ENCODE measurements at places on chromosomes 4 and X.
A peak's percentile ranks its signal among the peaks of the same experiment; 100 is the strongest.

GRCh38 chrX:129726307-129727111 lies 12.3 kb upstream of the XPNPEP2 start:
- DNase-seq, result peak; percentile 9

GRCh38 chr4:48290146-48290772 lies 20.6 kb upstream of the TEC start:
- DNase-seq, result no peak

GRCh38 chrX:129653971-129654651 lies 645 bp downstream of the APLN start:
- no peak for DNase-seq

DNA sequence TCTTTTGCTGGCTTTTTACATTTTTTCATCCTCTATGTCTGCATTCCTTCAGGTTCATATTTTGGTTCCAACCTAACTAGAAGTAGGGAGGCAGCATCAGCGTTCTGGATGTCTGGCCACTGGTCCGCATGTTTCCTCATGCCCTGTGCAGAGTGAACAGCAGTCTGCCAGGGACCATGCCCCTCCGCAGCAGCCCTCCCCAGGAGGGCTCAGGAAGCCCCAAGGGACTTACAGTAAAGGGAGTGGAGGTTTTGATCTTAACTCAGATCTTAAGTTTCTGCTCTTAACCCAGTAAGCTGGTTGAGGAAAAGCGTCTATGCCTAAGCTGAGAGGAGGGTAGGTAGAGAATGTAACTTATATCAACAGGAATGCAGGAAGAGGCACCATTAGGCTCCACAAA lies 45.0 kb upstream of the LEF1 start:
- no peak for DNase-seq

- no peak for DNase-seq
Measured at GRCh38 chr4:141890279-141890678, 253.9 kb downstream of the IL15 start.

DNA sequence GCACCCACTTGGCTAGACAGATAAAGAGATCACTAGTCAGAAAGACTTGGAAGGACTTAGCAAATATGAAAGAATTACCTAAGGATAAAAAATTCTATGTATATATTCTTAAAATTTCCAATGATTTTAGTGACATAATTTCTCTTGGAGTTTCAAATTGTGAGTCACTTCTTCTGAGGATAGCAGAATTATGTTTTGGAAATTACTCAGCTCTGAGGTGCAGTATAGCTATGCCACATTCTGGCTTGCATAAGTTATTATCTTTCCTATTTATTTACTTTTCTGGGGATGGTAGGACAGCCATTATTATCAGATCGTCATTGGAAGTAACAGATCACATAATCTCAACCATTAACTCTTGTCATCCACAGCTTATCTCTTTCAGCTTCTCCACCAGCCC lies 853.5 kb downstream of the TRIML1 start:
- no peak for DNase-seq

DNA sequence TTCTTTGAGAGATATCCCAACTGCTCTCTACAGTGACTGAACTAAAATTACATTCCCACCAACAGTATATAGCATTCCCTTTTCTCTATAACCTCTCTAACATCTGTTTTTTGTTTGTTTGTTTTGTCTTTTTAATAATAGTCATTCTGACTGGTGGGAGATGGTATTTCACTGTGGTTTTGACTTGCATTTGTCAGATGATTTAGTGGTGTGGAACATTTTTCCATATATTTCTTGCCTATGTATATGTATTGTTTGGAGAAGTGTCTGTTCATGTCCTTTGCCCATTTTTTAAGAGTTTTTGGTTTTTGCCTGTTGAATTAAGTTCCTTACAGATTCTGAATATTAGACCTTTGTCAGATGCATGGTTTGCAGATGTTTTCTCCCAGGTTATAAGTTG lies 9.0 kb downstream of the USO1 start:
- DNase-seq, result no peak

DNA sequence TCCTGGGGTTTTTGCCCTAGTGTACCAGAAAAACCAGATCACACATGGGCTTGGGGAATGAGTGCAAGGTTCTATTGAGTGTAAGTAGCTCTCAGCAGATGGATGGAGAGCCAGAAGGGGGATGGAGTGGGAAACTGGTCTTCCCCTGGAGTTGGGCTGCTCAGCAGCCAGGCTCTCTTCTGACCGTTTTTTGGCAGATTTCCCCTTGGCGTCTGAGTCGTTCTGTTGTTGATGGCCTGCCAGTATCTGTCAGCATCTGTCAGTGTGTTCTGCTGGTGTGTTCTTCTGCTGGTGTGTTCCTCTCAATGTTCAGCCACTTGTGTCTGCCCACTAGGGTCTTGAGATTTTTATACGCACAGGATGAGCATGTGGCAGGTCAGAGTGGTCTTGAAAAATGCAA lies 633.9 kb upstream of the CPEB2 start:
- no peak for DNase-seq

DNA sequence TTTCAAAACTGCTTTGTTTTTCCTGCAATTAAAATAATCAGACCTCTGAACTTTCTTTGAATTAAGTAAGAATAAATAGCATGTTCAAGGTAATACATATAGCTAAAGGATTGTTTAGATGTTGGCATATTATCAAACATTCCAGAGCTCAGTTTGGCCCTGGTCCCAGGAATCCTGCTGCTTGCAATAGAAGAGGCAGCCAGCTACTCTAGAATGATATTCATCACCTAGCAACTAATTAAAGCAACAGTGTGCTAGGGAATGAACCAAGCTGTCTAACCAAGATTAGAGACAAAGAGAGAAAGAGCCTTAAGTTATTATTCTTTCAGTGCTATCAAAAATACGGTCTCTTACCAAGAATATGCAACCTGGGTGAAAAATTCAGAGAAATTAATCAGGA lies 460.9 kb downstream of the GABRG1 start:
- no peak for DNase-seq

- no peak for DNase-seq
Measured at GRCh38 chrX:44915361-44915868, 42.4 kb downstream of the KDM6A start.

- DNase-seq, result no peak
Measured at GRCh38 chr4:173189117-173189693, 20.6 kb downstream of the GALNT7 start.

DNA sequence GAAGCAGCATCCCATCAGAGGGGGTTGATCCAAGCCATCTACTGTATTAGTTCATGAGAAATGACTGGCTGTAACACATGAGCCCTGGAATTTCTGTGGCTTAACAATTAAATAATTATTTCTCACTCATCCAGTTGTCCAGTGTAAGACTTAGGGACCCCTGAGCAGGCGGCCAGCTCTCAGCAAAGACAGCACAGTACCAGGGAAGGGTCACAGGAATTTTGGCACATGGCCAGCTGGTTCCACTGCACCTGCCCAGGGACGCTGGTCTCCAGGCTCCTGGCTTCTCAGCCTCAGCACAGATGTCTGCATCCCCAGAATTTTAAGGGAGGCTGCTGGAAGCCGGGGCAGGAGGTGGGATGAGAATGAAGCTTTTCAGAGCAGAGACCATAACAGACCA lies 93.7 kb upstream of the DHRSX start:
- no peak for DNase-seq

DNA sequence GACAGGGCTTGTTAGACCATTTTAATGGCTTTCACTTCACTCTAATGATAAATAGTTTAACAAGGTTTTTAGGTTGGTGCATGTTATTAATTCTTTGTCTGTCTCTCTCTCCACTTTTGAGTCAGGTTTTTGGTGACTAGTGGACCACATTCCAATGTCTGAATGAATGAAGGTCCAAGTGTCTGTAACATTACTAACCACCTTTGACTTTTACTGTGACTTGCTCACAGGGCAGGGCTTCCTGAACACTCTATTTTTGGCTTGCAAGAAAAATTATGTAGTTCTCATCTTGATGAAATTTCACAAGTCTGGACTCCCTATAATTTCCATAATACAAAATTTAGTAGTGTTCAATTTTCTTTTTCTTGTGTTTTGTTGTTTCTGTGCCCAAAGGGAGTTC lies 78.9 kb upstream of the BMPR1B start:
- DNase-seq, result no peak

- no peak for DNase-seq
Measured at GRCh38 chr4:102553982-102554381, 52.8 kb downstream of the NFKB1 start.

GRCh38 chr4:182478475-182478874 lies 235.3 kb downstream of the TENM3 start:
- peak; percentile 23 for DNase-seq

GRCh38 chrX:97168646-97169045 lies 284.9 kb downstream of the RPA4 start:
- DNase-seq, result no peak

- no peak for DNase-seq
Measured at GRCh38 chrX:39322496-39322895, 521.2 kb downstream of the MID1IP1 start.

GRCh38 chr4:180057891-180058671 lies 2185.1 kb upstream of the TENM3 start:
- no peak for DNase-seq

DNA sequence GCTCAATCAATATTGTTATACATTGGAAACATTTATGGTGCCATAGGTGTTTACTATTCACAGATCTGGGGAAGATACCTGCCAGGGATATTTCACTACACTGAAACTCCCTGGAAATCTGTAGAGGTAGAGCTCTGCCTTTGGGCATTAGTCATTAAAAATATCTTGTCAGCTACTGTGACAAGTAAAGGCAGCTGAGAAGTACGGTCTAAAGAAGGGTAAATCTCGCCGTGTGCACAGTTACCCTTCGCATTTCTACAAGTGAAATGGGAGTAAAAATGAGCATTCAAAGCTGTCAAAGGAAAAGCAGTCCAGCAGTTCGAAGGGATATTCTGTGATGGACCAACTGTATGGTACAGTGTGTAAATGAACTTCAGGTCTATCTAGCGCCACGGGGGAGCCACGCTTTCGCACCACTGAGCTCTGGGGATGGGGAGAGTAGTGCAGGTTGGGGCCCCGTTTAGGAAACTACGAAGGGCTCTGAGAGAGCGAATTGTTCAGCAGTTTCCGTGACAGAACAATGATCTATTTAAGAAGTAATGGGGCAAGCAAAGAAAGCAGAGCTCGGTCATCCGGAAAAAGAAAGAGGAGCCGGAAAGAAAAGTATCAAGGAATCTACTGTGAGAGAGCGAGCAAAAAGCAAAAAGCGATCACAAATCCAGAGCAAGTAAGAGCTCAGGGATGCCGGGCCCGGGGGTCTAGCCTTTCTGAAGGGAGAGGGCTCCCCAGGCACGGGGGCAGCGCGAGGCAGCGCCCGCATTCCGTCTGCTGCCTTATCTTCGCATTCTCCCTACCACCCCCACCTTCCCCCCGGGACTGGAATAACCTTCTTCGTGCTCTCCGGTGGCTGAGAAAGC lies 646 bp downstream of the TIGD4 start:
- DNase-seq, result no peak

DNA sequence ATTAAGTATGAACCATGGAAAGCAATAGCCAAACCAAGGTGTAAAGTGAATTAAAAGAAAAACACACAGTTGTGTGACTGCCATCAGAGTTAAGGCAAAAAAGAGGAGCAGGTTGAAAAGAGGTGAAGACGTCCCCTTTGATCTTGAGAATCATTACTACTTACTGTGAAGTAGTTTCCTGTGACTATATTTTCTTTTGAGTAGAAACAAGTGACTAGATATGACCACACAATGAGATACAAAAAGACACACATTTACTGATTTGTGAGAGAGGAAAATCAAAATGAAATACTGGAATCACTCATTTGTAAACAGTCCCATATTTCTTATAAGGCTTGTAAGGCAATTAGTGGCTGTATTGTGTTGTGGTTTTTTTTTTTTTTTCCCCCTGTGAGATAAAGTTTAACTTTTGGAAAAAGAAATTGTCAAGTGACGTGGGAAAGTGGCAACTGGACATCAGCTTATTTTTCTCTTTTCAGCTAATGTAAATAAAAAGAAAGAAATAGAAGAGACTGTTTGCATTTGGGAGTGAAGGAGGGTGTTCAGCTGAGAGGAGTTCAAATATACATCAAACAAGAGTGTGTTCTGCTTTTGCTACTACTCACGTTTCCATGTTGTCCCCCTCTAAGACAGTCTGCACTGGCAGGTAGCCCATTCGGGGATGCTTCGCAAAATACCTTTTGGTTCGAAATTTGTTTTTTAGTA lies 106.4 kb upstream of the FTHL17 start:
- no peak for DNase-seq

DNA sequence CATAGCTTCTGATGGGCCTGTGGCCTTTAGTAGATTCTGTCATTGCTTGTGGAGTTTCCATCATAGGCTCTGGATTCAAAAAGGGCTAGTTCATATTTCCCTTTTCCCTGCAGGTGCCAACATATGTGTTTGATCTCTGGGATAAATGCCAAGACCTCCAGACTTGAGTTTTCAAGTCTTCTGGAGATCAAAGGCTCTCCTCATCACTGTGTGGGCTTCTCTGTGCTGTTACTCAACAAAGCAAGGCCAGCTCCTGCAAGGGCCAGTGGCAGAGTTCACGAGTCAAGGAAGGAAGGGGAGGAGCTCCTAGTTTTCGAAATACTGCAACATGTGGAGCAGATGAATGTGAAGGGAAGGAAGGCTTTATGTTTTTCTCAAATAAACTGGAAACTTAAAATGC lies 62.7 kb upstream of the SCML1 start:
- no peak for DNase-seq

DNA sequence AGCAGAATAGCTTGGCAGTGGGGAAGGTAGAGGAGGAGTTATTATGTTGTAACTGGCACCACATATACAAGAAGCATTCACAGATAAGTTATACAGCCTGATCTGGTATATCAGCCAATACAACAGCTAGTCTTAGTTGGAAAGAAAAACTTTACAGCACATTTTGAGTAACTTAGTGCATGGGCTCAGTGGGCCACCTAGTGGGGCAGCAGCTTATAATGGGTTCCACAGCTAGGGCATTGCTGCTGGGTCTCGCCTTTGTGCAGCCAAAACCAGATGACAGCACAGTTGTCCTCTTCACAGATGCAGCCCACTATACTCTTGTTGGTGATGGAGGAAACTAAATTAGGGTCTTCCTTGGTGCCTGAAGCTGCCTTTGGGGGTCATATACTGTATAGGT lies 448.1 kb upstream of the RASGEF1B start:
- no peak for DNase-seq

GRCh38 chr4:2763511-2763967 lies 7.4 kb upstream of the TNIP2 start:
- DNase-seq, result no peak

DNA sequence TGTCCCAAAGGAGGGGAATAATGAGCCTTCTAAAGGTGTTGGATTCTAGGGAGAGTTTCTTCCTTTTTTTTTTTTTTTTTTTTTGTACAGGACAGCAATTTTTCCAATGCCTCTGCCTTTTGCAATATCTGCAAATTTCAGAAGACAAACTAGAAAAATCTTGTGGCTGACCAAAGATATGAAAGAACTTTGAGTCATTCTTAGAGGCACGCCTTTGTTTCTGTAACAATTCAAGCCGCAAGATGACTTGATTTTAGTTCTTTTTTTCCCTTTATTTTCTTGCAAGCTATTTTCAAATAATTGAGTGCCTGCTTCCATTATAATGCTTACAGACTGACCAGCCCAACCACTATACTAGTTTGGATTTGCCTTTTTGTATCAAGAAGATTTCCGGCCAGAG lies 47.6 kb upstream of the UXT start:
- DNase-seq, result no peak

Measured in NCI-H2107 (cell line).